ENCODE measurements at places on chromosomes 3 and 15.

DNA sequence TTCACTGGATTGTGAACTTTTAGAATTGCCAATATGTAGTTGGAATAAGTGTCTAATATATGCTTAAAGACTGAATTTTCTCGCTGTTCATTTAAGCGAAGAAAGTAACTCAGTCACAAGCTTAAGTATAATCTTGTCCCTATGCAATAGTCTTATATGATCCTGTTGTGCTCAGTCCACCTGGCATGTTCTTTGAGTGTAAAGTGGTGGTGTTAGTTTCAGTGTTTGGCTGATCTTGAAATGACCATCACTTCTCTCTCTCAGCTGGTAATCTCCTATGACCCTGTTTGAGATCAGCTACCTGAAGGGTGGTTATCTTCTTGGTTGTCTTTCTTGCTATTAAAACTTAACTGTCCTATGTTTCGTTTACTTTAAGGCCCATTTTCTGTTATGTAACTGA is 197.5 kb downstream of the PTPRG start:
- no peak for DNase-seq

DNA sequence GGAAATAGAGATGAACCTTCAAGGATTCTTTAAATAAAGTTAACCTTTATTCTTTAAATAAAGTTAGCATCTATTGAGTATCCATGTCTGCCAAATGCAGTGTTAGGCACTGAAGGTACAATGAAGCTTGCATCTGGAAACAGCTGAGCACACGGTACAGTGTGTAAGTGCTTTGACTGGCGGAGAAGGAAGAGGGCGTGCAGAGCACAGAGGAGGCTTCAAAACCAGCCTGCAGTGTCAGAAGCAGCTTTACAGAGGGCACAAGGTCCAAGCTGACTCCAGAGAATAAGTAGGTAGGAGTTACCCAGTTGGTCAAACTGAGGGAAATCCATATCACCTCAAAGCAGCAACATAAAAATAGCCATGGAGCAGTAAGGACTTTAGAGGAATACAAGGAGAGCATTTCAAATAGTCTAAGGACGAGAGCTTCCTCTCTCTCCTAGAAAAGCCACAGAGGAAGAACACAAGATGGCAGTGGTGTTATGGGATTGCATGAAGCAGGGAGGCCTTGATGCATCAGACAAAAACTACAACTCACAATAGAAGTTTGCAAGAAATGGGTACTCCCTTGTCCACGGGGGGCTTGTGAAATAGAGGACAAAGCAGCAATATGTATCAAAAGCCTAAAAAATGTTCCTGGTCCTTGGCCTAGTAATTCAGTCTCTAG is 60.3 kb upstream of the PPP2R3A start:
- no peak for DNase-seq

- DNase-seq: no peak
Measured at GRCh38 chr3:145272684-145273083, 888.3 kb downstream of the PLOD2 start.

DNA sequence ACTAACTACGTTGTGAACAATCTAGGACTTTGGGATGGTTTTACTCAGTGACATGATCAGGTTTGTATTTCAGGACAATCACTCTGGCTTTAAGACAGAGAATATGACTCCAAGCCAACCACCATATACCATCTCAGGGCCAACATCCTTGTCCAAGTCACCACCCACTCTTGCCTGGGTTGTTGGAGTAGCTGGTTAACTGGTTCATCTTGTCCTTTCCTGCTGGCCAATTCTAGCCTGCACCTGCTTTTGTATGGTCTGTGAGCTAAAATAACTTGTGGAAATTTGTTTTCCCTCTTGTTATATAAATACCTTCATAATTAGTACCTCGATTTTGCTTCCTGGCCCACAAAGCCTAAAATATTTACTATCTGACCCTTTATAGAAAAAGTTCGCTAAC is 306.8 kb upstream of the STT3B start:
- DNase-seq: no peak

GRCh38 chr3:188084752-188085583 is 69.0 kb upstream of the LPP start:
- DNase-seq: no peak

DNA sequence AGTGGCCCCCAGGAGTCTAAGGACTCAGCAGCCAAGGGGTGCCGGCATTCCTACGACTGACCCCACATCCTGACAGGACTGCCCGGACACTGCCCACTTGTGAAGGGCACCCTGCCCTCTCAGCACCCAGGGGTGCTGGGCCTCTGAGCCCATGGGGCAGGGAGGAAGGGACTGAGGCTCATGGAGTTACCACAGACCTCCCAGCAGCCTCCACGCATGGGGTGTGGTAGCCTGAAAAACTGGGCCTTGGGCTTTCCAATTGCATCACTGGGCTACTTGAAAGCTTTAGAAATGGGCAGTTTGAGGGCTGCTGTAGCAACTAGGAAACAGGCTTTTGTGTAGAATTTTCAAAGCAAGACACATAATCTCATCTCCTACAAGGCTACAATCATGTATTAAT is 13.2 kb downstream of the TKT start:
- DNase-seq: no peak

Data from Caco-2 (cell line).